Dermis microvascular lymphatic vessel endothelial cell (primary cell): ENCODE measurements at places on chromosomes 12 and 14. TPM values are rescaled to one million over a fixed set of nuclear protein-coding genes. Genes with fewer than 3 reads are reported as not detected.

GRCh38 chr12:65908147-65908546 is 83.9 kb downstream of the HMGA2 start:
- DNase-seq, result no peak

GRCh38 chr12:69527506-69528272 is 57.5 kb downstream of the FRS2 start:
- no peak for DNase-seq

DNA sequence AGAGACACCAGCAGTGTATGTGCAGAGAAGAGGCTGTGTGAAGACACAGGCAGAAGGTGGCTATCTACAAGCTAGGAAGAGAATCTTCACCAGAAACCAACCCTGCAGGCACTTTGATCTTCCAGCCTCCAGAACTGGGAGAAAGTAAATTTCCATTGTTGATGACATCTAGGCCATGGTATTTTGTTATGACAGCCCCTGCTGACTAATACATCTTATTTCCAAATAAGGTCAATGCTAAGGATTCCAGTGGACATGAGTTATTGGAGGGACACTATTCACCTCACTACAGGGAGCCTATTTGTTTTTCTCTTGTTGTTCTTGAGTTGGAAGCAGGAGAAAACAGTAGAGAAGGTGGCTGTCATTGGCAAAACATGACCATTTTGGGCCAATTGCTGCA is 88.5 kb upstream of the RIN3 start:
- no peak for DNase-seq

The CAMKK2 gene
- total RNA-seq, result 21.3 and 26.9 TPM in 2 replicates

The DAO gene
- not detected in 2 replicates for total RNA-seq

DNA sequence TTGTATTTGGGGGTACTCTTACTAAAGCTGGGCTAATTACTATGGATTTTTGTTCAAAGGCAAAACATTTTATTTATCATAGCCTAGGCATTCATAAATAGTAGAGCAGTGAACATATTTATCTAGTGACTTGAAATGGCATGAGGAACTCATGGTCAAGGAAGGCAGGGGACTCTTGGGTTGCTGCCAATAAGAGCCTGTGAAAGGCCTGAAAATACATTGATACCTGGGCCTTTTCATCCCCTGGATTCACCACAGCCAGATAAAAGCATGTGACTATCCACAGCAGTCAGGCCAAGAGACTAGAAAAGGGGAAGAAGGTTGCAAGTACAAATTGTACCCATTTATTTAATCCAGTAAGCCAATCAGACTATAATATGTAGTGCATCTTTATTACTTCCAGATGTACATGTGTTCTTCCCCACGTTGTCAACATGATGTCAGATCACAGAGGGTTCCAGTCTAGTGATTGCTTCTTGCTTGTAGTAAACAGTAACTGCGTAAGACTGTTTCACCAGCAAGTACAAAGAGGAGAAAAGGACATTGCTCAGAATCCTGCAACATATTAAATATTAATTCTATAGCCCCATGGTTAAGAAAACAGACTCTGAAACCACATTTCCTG is 409.7 kb downstream of the NOVA1 start:
- DNase-seq, result no peak

GRCh38 chr14:96239711-96240141 is 16.3 kb upstream of the BDKRB1 start:
- no peak for DNase-seq

DNA sequence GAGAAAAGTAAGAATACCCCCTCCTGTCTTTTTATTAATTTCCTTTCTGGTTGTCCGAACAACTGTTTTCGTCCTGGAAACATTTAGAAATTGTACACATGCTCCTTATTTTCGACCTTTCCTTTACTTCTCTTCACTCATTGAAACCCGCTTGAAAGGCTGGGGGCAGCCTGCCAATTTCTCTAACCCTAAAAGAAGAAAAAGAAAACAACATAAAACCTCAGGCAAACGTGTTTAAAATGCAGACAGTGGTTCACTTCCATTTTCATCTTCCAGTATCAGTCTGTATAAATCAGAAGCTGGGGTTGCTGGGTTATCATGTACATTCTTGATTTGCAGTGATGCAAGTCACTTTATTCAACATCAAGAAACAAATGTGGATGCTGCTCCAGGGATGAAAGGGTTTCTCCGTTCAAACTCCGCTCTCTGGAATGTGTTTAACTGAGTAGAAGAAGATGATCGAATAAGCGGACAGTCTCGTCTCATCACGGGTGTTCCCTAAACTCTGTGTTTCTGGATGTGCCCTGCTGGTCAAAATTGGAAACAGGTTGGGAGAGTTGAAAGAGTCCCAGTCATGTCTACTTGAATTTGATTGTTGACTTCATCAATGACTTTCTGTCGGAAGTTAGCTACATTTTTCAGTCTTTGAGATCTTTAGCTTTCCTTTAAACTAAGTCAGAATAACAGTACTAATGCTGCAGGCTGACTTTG is 1042.2 kb downstream of the BCL11B start:
- DNase-seq, result no peak

GRCh38 chr12:111757361-111758119 is 9.2 kb upstream of the ALDH2 start:
- no peak for DNase-seq

DNA sequence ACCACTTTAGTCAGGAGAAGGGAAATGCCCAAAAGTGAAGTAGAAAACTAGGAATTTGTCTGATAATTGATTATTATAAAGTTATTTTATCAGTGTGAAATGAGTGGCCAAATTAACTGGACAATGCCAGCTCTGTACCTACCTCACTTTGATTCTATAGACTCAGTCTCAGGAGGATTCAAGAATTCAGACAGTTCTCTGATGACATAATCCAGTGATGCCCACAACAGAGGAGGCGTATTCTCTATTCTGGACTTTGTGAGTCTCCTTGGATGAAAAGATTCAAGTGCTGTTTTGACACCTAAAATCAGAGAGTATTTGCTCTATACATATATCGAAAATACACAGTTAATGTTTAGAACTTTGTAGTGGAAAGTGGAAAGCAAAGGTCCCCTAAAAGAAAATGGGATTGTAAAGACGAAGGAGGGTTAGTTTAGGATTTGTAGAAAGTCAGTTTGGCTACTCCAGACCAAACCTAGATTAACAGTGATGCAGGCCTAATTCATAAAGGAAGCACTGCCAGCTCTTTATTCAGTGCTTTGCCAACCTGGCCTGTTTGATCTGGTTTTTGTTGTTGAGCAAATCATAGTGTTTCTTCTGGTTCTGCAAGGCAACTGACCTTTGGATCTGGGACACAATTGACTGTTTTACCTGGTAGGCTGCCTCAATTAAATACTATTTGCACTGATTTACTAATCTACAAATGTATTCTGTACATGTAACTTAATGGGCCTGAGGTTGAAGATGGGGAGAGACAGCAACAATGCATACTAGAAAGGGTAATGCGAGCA is 67.4 kb downstream of the DAD1 start:
- no peak for DNase-seq

- DNase-seq, result no peak
These were observed 454.1 kb upstream of the FLRT2 start for GRCh38 chr14:85075694-85076476.

The PTPN6 gene
- total RNA-seq, result 2.4 and 2.6 TPM in 2 replicates
